ENCODE measurements at places on chromosomes 6 and 20.
A peak's percentile ranks its signal among the peaks of the same experiment; 100 is the strongest.

- DNase-seq, result no peak
Observed at GRCh38 chr6:31308845-31309175, 36.9 kb upstream of the HLA-C start.

GRCh38 chr20:57047281-57048026 lies 219.0 kb downstream of the BMP7 start:
- no peak for DNase-seq

DNA sequence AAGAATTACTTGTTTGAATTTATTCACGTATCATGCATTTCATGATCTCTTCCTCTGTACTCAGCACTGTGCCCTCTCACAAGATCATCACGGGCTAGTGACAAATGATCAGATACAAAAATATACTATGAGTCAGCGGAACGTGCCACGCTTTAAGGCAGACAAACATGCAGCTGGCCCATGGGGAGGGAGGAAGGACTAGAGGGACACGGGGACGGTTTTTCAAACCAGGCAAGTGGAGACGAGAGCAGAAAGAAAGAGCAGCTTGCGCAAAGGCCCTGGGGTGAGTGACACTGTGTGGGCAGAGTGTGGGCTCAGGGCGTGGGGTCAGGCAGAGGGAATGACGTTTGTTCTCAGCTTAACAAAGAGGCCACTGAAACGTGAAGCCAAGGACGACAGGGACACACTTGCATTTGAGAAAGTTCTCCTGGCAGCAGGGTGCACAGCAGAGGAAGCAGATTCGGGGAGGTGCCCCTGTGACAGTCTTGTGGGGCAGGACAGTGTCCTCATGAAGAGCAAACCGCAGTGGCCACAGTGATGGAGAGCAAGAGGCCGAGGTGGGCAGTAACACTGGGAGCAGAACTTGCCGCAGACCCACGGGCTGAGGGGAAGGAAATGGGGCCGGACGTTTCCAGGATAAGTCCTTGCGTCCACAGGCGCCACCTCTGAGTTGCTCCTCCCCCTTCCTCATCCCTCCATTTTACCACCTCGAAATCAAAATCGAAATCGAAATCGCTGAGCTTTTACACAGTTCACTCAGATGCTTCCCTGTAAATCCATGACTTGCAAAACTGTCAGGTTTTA lies 6.9 kb upstream of the RPS6KA2 start:
- no peak for DNase-seq

- DNase-seq, result no peak
Observed at GRCh38 chr20:17233626-17234025, 6.8 kb downstream of the PCSK2 start.

DNA sequence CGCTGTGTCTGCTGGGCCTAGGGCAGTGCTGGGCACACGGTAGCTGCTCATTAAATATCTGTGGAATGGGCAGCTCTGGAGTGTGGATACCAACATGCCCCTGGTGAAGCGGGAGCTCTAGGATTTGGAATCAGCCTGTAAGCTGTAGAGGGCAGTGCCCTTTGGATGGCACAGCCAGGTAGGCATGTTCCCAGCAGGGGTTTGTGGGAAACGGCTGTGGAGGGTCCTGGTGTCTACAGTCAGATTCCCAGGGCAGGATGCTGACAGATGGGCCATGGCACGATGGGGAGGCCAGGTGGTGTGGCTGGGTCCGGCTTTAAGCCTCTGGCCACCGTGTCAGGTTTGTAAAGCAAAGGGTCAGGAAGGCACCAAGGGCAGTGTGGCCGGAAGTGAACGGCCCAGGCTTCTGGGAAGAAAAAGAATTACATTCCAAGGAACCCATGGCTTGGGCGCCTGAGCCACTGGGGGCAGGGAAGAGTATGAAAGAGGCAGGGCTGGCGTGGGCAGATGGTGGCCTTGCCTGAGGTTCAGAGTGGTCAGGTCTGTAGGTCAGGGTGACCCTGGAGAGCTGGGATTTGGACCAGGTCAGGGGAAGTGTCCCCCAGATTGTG lies 44.8 kb downstream of the UBE2V1 start:
- no peak for DNase-seq

DNA sequence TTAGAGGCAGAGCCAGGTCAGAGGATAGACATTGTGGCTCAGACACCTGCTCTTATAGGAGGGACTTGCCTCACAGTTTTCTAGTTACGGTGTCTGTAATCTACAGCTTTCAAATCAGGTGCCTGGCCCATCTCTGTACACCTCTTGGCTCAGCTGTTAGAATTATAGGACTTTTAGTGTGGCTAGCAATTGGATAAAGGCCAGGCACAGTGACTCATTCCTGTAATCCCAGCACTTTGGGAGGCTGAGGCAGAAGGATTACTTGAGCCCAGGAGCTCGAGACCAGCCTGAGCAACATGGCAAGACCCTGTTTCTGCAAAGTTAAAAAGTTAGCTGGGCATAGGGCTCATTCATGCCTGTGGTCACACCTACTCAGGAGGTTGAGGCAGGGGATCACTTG lies 20.0 kb downstream of the BRPF3 start:
- DNase-seq, result peak; percentile 38

GRCh38 chr6:97097068-97098047 lies 172.8 kb downstream of the KLHL32 start:
- DNase-seq, result no peak

DNA sequence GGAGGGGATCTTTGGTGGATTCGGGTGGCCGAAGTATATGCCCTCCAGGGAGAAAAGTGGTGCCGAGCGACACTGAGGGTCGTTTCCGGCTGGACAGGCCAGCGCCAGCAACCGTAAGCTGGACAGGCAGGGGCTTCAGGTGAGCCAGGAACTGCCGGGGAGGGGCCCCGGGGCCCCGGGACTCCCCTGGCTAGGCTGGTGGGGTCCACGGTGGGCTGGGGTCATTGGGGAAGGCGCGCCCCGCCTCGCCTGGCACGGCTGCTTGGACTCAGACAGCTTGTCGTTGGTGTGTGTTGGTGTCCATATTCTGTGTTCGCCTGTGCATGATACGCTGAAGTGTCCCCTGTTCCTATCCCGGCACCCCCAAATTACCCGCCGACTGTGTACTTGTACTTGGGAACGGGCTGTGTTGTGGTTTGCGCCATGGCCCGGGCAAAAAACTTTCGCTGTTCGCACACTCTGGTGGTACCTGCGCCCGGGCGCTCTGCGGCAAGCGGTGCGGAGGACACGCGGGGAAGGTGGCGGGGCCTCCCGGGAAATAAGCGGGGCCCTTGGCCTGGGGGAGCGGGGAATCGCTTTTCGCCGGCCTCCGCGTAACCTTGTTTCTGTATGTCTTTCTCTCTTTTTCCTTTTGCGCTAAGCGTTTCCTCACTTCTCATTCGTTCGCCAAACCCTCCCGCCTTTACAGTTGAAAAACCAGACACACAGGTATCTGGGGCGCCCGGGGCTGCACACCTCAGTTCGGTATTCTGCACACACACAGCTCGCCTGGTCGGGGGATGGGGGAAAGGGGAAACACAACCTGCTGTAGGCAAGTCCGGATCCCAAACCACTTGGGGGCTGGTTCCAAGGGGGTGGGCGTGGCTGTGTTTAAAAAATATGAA lies 3.2 kb downstream of the GNAS start:
- DNase-seq, result no peak

GRCh38 chr6:24879351-24879750 lies 56.4 kb downstream of the RIPOR2 start:
- no peak for DNase-seq

- DNase-seq, result no peak
Observed at GRCh38 chr20:56987986-56988385, 278.5 kb downstream of the BMP7 start.

DNA sequence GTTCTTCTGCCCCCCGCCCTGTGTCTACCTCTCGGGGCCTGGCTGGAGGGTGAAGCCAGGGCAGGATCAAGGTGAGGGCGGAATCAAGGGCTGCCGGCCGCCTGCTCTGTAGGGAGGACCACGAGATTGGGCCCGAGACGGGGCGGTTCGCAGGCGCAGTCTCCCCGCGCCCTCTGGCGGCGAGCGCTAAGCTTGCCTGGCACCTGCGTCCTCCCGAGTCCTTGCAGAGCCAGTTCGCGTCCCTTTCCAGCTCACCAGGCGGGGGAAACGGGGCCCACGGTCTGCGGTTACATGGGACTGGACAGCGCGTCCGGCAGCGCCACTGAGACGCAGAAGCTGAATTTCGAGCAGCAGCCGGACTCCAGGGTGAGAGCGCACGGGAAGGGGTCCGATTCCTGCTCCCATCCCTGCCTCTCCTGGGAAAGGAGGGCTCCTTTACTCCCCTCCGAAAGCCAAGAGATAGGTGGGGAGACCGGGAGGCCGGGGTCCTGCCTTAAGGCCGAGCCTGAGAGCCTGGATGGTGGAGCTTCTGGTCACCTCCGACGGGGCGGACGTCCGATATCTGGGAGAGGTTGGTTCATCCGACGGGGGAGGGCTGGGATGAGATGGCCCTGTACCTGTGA lies 3.6 kb upstream of the MATN4 start:
- DNase-seq, result peak; percentile 30

DNA sequence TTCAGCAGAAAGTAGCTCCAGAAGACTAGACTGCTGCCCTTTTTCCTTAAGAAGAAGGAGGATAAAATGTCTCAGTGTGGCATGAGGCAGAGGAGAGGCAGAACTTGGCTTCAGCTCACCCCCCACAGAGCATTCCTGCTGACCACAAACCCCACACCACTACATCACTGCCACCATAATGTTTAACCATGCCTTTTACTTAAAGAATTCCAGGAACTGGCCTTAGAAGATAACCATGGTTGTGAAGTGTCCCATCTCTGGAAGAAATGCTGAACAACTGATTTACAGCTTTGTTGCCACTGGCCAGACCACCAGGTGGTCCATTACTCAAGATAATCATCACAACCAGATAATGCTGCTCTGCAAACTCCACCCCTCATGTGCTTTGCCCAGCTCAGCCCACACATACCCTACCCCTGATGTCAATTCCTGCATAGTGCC lies 154.1 kb downstream of the CD24 start:
- DNase-seq, result peak; percentile 83

- no peak for DNase-seq
Observed at GRCh38 chr6:170111141-170111664, 179.7 kb downstream of the DLL1 start.
